Stimulated activated naive CD8-positive, alpha-beta T cell treated with anti-CD3 and anti-CD28 coated beads, Interleukin-15, amount 100 ng/mL, for 72 hours (primary cell): ENCODE measurements at places on chromosomes 2 and 18.

DNA sequence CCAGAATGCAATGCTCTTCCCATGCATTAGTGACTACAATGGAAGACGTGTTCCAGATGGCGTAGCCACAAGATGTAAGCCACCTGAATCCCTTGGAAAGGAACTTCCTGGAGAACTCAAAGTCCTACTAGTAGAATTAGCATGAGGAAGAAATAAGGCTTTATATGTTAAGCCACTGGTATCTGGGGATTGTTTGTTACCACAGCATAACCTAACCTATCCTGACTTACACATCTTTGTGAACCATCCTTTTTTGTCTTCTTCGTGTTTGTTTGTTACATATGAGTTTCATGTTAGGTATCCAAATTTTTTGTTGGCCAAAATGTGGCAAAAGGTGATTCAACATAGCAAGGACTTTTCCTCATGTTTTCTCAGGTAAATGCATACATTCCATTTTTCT lies 188.9 kb downstream of the C1D start:
- DNase-seq, result no peak

- no peak for DNase-seq
Observed at GRCh38 chr2:176585791-176586190, 316.5 kb downstream of the MTX2 start.

GRCh38 chr2:238231809-238232208 lies 8.0 kb downstream of the HES6 start:
- DNase-seq, result no peak

GRCh38 chr2:238507836-238508235 lies 81.1 kb downstream of the ASB1 start:
- DNase-seq, result no peak

- DNase-seq, result no peak
Observed at GRCh38 chr2:22382479-22383169, 1002.4 kb upstream of the KLHL29 start.

DNA sequence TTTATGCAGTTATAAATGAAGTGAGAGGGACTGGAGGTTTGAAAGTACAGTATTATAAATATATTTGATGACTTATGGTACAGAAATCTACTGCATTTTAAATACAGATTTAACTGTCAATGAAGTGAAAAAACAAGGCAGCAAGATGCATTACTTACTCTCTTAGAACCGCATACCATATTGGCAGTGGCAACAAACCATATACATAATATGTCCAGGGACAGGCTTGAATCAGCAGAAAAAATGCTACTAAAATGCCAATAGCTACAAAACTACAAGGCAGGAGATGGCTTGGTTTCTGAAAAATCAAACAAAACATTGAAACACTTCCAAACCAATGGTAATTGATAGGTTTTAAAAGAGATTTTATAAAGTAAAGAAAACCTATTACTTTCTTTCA lies 77.2 kb downstream of the PIGN start:
- DNase-seq, result no peak

GRCh38 chr2:52608030-52608429 lies 1159.6 kb upstream of the CHAC2 start:
- no peak for DNase-seq

GRCh38 chr2:98869272-98869641 lies 66.8 kb downstream of the CRACDL start:
- DNase-seq, result no peak

GRCh38 chr2:164061129-164061746 lies 325.4 kb upstream of the FIGN start:
- DNase-seq, result no peak

DNA sequence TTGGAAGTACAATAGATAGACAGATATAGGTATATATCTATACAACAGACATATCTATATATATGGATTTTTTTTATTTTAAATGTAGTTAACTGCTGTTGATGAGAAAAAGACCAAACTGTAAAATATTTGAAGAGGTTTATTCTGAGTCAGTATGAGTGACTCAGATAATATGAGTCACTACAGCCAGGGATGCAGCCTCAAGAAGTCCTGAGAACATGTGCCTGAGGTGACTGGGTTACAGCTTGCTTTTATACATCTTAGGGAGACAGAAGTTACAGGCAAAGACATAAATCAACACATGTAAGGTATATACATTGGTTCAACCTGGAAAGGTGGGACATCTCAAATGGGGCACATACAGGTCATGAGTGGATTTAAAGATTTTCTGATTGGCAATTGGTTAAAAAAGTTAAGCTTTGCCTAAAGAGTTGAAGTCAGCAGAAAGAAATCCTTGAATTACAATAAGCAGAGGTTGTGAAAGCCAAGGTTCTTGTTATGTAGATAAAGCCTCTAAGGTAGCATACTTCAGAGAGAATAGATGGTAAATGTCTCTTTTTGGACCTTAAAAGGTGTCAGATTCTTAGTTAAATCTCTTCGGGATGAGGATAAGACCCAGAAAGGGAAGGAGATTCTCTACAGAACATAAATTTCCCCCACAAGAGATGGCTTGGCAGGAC lies 149.9 kb downstream of the RBM43 start:
- DNase-seq, result no peak

- no peak for DNase-seq
Observed at GRCh38 chr2:120283649-120284048, 31.0 kb downstream of the RALB start.

DNA sequence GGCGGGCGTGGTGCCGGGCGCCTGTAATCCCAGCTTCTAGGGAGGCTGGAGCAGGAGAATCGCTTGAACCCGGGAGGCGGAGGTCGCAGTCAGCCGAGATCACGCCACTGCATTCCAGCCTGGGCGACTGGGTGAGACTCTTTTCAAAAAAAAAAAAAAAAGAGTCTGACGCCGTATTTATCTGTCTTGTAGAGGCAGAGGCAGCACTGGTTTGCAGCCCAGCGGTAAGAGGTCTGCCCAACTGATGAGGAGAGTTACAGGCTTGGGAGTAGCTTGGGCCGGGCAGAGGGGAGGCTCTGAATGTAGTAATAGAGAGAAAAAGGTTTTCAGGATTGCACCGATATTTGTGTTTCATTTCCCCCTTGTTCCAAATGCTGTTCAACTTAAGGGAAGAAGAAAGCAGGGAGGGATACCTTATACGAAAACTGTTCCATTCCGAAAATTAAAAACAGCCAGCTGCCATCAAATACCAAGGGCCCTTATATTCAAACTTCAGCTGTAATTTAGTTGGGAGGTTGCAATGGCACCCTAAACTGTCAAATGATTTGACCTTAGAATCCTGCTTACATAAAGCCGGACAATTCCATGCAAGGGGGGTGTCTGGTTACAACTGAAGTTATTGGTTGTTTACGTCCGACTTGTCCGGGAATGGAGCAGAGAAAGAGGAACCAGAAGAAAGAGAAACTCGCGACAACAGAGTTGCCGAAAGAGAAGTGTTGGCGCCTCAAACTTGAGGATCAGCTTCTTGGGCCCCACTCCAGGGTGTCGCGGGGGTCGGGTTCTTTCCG lies 9.2 kb upstream of the SP9 start:
- DNase-seq, result no peak

DNA sequence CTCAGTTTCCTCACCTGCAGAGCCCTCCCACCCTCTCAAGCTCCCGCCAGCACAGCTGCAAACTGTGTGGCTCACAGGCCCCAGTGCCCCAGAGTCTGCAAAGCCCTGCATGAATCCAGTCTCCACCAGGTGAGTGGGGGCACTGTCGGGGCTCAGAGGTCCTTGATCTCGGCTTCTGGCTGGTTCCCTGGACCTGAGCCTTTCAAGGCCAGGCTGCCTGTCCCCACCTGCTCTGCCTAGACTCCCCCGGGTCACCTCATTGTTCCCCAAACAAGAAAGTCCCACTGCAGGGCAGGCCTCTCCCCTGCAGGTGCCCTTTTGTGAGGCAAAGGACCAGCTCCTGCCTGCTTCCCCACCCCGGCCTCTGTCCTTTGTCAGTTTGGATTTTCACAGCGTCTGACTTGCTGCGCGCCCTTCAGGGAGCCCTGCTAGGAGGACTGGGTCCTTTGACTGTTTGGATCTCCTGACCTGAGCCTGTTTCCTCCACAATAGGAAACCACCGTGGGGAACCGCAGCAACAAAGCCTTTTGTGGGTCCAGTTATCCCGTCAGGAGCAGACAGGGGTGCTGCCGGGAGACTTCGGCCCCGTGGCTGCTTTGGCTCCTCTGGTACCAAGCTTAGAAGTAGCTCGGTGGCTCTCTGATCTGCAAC lies 200.5 kb upstream of the HDAC4 start:
- no peak for DNase-seq

DNA sequence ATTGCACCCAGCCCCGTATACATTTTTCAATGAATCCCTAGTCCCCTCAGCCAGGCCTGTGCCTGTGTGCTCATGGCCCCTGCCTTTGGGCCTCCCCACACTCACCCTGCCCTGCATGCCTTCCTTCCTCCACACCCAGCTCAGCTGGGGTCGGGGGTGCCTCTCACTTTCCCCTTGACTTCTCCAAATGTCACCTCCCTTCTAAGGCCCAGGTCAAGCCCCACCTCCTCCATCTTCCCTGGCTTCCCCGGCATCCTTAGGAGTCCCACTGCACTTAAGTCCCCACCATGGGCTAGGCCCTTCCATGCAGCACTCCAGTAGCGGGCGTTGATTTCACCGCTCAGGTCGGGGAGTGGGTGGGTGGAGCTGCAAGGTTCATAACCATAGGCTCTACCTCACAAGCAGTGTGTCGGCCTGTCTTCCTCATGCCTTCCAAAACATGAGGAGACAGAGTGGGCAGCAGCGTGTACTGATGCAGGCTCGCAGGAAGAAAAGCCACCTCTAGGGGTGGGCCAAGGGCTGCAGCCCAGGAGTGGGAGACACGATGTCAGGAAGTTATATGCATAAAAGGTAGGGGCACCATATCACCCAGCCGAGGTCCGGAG lies 47.7 kb downstream of the DNMT3A start:
- DNase-seq, result no peak

DNA sequence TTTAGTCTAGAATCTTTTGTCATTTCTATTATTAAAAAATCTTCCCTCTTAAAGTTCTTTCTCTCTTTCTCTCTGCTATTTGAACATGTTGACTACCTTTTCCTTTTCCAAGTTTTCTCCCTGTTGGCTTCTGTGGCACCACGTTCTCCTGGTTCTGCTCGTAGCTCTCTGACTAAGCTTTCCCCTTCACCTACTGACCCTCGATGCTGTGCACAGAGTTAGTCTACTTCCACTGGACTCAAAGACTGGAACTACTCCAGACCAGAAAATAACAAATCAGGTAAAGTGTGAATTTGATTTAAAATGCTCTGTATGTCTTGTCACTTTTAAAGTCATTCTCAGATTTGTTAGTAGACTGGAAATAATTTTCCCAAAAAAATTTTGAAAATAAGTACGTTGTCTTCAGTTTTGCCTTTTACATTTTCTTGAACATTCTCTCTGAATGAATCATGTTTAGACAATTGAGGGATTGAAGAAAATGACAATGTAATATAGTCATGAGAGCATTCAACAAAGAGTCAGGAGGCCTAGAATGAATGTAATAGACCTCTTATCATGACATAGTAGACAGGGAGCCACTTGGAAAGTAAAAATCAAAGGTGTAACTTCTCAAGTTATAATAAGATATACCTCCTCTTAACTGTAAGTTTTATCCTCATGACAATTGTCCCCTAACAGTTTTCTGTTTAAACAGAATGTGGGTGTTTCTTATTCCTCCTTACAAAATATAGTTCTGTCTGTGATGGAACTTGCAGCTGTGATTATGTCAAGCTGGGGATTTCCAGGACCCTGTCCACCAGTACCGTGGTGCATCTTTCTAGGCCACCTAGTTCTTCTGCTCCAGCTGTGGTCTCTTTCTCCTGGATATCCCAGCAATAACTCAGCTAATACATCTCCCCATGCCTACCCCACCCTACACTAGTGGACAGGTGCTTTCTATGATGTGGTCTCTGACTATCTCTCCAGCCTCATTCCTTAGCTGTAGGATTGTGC lies 25.5 kb downstream of the ITPRID2 start:
- DNase-seq, result no peak

DNA sequence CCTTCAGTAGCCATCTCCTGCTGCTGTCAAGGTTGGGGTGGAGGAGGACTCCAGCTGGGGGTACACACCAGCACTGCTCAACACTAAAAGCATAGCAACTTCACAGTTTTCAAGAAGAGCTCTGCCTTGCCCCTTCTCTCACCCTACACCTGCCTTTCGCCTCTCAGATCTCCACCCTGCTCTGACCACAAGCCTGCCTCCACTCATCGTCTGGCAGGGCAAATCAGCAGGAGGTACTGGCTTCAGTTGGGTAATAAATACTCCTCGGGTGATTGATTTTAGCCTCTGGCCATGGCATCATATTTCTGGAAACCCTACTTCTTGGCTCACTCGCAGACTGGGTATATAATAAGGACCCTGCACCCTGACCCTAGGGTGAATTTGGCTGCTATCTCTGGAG lies 3.1 kb upstream of the PRKAG3 start:
- DNase-seq, result no peak

DNA sequence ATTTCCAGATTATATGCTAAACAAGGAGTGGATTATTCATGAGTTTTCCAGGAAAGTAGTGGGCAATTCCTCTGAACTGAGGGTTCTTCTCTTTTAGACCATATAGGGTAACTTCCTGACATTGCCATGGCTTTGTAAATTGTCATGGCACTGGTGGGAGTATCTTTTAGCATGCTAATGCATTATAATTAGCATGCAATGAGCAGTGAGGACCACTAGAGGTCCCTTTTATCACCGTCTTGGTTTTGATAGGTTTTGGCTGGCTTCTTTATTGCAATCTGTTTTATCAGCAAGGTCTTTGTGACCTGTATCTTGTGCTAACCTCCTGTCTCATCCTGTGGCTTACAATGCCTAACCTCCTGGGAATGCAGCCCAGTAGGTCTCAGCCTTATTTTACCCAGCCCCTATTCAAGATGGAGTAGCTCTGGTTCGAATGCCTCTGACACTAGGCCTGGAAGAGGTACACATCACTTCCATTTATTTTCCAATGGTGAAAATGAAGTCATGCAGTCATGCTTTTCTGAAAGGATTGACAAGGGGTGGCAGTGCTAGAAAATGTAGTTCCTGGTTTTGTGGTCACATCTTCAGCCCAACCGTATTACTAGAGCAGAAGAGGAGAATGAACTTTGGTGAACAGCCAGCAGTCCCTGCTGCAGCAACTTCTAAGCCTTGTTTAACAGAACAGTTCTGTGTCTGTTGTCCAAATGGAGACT lies 26.6 kb upstream of the ITGA4 start:
- DNase-seq, result peak; percentile 32

GRCh38 chr2:19630921-19631320 lies 270.9 kb downstream of the TTC32 start:
- DNase-seq, result no peak
